ENCODE measurements at places on chromosomes 3 and 15.

DNA sequence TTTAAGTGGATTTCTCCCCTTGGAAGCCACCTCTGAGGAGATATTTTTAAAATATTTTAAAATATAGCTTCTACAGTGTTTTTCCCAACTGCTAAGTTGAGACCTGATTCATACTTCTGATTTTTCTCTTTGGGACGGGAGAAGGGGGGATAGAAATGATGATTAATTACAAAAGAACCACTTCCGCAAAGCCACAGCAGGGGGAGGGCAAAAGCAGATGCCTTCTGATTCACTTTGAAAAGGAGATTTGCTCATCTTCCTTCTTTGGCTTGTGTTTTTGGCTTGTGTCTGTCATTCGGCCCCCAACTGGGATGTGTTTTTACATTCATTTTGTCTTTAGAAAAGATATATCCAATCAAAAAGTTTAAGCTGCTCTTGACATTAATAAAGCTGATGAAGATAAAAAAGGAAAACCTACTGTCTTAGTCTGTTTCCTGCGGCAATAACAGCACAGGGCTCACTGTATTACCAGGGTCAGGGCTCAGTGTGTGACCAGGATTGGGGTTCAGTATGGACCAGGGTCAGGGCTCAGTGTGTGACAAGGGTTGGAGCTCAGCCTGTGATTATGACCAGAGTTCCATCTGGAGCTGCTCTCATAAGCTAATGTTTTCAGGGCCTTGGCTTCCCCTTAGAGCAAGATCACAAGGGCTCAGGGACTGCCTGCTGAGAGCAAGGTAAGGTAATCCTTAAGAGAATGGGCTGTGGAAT is 223.2 kb downstream of the MTHFS start:
- no peak for DNase-seq

DNA sequence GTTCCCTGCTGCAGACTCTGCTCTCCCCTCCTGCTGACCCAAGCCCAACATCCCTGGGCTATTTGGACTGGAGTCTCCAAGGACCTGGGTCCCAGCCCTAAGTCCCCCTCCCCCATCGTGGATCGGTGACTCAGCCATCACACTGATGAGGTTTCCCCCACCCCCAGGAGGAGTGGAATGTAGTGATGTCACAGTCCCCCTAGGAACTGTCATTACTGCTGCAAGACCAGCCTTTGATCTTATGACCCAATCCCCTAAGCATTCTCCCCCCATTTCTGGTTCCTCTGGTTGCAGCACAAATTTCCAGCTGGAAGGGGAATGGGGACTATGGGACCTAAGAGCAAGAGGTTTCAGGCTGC is 63.4 kb upstream of the CSPG4 start:
- DNase-seq = no peak

GRCh38 chr3:71421820-71422566 is 161.5 kb downstream of the FOXP1 start:
- DNase-seq = no peak

DNA sequence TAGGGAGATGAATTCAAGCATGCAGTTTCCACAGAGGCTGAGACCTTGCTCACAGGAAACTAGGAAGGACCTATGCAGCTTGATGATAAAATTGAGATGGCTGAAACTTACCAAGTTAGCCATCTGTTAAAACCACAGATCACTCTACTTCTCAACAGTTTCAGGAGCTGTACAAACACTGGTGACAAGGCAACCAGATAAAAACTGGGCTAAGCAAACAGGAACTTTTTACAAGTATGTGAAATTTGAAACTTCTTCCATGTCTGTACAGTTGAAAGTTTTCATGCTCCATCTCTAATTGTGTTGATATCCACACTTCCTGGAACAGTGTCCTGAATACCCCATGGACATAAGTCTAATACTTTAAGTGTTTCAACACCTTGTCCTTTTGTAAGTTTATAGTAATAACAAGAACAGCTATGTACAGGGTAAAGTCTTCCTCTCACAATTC is 78.2 kb downstream of the FAIM start:
- DNase-seq = no peak

- no peak for DNase-seq
Observed at GRCh38 chr3:68771681-68772080, 160.7 kb downstream of the TAFA4 start.

DNA sequence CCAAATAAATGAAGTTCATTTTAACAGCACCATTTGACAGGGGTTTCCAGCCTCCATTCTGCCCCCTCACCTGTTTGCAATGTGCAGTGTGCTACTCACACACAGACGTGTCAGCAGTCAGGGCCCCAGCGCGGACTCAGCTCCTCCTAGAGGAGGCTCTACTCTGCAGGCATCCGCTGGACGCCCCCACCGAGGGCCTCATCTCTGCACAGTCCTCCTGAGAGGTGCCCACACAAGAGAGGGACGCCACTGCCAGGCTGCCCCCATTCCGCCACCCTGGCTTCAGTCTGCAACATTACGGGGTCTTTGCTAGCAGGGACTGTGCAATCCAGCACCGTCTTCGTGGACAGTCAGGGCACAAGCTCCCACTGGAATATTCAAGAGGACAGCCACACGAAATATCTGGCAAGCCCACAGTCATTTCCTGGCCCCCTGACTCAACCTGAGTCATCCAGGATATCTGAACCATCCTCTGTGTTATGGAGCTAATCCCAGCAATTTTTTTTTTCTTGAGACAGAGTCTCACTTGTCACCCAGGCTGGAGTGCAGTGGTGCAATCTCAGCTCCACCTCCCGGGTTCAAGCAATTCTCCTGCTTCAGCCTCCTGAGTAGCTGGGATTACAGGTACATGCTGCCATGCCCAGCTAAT is 255.0 kb downstream of the OCA2 start:
- no peak for DNase-seq

DNA sequence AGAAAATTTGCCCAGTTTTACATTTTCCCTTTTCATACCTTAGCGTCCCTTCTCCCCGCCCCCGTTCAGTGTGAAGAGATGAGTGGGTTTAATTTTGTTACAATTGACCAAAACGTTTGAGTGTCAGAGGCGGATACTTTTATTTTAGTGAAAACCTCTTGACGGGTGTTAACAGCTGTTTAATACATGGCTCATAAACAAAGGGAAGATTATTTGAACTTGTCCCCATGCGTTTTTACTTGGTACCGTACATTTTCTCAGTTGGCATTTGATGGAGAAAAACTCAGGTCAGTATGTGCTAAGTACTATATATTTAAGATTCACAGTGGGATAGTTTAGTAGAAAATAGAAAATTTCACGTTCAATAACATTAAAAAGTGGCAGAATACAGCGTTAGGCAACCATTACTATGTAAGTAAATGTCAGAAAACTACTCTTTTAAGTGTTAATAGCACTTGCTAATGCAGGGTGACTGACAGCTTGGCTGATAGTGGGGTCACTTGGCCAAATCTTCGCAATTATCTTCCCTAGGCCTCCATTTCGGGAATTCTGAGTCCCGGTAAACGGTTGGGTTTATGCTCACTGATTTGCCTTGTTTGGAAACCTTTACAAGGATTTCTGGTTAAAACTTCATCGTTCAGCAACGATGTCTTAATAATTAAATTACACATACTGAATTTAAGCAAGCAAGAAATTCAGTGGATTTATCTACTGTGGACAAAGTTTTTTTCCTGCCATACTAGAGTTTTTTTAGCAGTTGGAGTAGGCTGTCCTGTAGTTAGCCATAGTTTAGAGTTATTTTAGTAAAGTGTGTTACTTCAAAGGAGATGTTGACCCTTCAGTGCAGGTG is 4.8 kb downstream of the CHD2 start:
- no peak for DNase-seq

- no peak for DNase-seq
Observed at GRCh38 chr3:66997560-66998112, 471 bp upstream of the KBTBD8 start.

DNA sequence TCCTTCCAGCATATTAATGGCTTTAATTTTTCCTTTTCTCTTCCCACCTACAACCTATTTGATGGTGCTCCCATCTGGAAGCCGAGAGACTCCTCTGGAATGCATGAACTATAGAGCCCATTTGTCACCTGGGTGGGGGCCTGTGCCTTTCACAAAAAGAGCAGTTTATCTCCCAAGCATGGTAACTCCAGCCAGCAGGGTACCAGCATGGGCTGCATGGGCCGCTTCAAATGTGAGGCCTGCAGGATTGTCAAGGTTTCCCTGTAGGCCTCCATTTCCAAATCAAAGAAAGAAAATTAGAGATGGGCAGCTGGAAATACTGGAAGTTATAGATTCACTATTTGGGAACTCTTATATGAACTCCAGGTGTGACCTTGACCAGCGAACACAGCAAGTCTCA is 50.7 kb upstream of the SKOR1 start:
- no peak for DNase-seq

DNA sequence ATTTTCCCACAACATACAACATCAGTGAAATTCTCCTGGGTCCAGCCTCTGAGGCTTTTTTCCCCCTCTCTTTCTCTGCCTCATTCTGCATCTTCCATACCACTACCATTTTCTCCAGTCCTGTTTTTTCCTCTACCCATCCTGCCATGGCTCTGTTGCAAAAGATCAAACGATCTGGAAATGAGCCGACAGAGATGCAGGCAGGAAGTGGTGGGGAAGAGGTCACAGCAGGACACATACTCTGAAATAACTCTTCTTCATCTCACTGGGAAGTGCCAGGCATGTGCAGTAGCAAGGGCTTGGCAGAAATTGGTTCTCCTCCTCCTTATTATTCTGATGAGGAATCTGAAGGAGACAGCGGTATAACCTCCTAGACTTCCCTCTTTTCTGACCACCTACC is 114.3 kb downstream of the CORO2B start:
- DNase-seq = no peak

DNA sequence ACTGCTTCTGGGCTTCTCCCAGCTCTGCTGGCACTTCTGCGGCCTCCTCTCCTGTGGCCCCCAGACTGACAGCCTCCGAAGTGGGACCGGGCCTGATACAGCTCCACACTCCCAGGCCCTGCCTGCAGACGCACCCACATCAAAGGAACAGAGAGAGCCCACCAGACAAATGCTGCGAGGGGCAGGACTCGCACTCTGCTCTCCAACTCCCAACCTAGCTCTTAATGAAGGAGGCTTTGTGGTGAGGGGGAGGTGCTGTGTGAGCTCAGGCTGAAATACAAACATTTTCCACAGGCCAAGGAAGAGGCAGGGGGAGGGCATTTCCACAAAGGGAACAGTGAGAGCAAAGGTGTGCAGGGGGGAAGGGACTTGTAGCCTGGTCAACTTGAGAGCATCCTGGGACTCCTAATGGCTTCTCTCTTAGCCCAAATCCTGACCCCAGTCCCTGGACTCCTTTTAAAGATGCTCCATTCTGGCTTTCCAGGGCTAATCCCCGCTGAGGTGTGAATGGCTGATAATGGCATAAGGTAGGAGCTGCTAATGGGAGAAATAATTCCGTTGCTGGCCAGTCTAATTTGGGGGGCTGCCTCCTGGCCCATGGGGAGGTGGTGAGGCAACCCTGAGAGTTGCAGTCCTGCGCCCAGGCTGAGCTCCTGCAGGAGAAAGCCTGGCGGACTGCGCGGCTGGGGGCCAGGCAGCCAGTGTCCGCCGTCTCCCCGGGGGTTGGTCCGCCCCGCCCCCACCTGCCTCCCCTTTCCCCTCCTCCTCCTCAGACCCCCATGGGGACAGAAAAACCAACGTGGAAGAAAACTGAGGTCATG is 9.6 kb downstream of the LINGO1 start:
- DNase-seq = no peak

GRCh38 chr3:138824114-138824506 is 10.6 kb downstream of the PIK3CB start:
- DNase-seq = no peak

DNA sequence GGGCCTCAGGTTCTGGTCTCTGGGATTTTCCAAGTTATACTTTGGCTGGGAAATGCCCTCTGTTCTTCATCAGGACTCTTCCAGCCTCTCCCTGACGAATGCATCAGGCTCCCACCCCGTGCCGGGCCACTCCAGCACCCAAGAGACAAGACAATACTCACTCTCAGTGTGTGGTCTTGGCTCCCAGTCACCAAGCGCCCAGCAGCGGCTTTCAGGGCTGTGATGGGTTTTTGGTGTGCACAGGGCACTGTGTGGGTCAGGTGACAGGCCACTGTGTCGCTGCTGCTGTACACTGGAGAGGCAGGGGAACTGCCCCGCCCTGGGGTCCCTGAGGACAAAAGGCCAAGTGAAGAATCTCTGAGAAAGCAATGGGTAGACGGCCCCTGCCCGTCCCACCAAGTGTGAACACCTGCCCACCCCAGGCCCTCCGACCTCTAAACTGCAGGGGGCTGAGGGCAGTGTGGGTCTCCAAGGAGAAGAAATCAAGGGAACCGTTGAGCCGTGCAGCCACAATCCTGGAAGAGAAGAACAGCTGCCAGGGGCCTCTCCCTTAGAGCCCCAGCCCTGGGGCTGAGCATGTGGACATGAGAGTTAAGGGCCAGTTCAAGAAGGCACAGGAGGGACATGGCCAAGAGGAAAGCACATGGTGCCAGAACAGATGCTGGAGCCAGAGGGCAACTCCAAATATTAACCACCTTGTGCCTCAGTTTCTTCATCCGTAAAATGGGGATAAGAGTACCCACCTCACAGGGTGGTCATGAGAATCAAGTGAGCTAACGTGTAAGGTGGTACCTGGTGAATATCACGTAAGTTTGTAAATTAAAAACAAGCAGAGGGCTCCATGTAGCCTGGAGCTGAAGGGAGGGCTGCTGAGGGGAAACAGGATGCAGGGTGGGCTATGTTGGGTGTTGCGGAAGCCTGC is 34.1 kb downstream of the PTPN23 start:
- DNase-seq = no peak

DNA sequence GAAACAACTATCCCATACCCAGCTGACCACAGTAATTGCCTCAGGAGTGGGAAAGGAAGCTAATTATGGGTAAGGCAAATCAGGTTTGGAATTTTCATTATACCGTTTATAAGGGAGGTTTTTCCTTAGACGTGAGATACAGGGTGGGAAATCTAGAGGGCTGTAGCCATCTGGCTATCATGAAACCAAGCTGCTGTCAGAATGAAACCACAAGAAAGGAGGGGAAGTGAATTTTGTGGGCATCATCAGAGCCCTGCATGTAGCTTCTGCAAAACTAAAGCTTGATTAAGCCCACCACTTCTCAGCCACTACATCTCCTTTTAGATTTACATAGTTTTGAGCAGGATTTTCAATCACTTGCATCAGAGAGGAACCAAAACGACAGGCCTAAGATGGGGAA is 893.5 kb downstream of the TUSC7 start:
- no peak for DNase-seq

GRCh38 chr3:168570404-168571155 is 474.9 kb upstream of the GOLIM4 start:
- DNase-seq = no peak

- no peak for DNase-seq
Observed at GRCh38 chr3:43910750-43911149, 220.0 kb downstream of the ABHD5 start.

GRCh38 chr3:129025108-129025507 is 24.0 kb downstream of the EFCC1 start:
- no peak for DNase-seq
